ENCODE measurements at places on chromosomes 13 and 19.

- H3K27ac ChIP-seq, result no peak overlapping the region
- H3K4me1 ChIP-seq, result peaks cover 41% of the 10 kb centered on the region
- peaks cover 42% of the 10 kb centered on the region for H3K27me3 ChIP-seq
- H3K4me3 ChIP-seq, result no peak overlapping the region
- H3K36me3 ChIP-seq, result no peaks in the 10 kb centered on the region
Observed at GRCh38 chr13:71871844-71872243, 4.8 kb upstream of the DACH1 start.

DNA sequence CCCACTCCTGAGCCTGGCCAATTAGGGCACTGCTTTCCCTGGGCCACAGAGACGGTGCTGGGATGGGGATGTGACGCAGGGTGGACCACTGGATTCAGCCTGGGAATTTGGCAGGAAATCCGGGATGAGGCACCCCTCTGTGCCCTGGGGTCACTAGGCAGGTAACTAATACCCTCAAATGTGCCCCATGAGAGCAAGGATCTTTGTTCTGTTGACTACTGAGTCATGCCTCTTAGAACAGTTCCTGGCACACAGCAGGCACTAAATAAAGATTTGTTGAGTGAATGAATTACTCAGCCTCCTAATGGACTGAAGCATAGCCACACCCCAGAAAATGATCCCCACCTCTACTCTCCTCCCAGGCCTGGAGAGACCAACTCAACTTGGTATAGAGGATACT, 15.9 kb downstream of the OPA3 start:
- H3K4me3 ChIP-seq, result no peak overlapping the region
- DNase-seq, result no peak
- peaks cover 9% of the 10 kb centered on the region for H3K4me1 ChIP-seq

DNA sequence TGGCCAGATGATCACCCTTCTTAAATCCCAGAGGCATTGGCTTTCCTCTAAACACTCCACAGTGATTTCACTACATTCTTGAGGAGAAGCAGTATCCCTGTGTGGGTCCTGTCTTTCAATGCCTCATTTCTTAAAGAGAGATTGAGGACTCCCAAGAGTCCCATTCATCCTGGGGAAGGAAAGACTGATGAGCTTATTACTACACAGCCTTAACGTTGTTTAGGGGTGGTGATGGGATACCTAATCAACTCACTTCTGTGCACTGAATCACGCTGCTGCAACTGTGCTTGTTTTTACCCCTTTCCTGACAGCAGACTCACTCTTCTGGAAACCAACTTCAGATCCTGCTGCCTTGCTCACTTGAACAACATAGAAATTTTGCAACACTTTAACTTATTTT, 203.1 kb downstream of the RGCC start:
- no peak overlapping the region for H3K27ac ChIP-seq
- no peak overlapping the region for H3K4me3 ChIP-seq
- no peaks in the 10 kb centered on the region for H3K27me3 ChIP-seq
- no peaks in the 10 kb centered on the region for H3K4me1 ChIP-seq
- no peak for DNase-seq
- H3K36me3 ChIP-seq, result no peaks in the 10 kb centered on the region

DNA sequence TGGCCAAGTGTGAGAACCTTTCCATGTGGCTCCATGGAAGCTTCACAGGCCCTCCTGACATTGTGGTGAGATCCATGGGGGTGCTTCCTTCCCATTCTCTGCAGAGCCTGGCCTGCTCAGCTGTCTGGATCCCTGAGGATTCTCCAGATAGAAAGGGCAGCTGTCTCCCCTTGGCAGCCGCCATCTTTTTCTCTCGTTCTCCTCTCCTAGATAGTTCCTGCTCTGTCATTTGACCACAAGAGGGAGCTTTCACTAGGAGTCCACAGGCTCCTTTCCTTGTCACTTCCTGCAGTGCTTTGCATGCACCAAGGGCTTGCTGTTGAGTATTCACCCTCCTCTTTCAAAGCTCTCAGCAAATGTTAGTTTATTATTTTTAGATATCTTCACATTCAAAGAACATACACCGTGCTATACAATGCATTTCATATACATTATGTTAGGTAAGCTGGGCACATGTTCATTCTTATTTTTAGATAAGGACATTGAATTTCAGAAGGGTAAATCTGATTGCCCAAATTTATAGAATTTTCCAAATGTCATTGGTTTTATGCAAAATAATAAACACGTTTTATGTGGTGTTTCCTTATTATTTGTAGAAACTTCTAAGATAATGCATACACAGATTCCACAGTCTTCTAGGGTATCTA, 133.2 kb downstream of the FRY start:
- DNase-seq, result peak; percentile 95
- H3K27ac ChIP-seq, result no peak overlapping the region
- no peaks in the 10 kb centered on the region for H3K36me3 ChIP-seq
- no peaks in the 10 kb centered on the region for H3K4me1 ChIP-seq
- no peak overlapping the region for H3K4me3 ChIP-seq

DNA sequence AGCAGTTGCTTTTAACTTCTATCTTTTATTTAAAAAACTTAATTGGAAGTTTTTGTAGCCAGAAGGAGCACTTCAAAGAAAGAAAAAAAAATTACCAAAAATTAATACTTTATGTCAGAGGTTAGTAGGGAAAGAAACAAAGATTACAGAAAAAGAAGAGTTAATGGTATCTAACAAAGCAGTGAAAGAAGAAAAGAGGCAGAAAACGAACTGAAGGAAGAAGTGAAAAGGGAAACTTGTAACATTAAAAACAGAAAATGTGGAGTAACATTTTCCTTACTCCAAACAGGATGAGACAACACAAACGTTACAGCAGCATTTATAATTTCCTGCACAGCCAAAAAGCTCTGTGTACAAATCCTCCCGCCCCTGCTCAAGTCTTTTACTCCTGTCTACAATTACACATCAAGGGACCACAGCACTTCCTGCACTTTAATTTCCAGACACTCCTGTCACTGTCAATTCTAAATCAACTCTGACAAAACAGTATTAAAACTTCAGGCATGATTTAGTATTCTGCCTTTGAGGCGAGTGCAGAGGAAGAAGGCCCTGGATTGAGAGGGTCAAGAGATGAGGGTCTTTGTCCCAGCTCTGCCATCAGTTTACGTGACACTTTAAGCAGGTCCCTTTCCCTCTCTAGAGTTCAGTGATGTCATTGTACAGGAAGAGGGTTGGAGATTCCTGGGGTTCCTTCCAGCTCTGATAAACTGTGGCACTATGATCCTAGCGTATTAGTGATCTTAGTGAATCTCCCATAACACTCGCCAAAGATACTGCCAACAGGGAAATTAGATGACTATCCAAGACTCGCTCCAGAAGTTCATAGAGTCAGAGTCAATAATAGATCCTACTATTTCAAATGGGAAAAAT, 53.2 kb upstream of the LSM14A start:
- no peak for DNase-seq
- no peak overlapping the region for H3K27ac ChIP-seq
- no peaks in the 10 kb centered on the region for H3K4me1 ChIP-seq
- H3K4me3 ChIP-seq, result no peak overlapping the region
- no peaks in the 10 kb centered on the region for H3K27me3 ChIP-seq
- H3K36me3 ChIP-seq, result no peaks in the 10 kb centered on the region

DNA sequence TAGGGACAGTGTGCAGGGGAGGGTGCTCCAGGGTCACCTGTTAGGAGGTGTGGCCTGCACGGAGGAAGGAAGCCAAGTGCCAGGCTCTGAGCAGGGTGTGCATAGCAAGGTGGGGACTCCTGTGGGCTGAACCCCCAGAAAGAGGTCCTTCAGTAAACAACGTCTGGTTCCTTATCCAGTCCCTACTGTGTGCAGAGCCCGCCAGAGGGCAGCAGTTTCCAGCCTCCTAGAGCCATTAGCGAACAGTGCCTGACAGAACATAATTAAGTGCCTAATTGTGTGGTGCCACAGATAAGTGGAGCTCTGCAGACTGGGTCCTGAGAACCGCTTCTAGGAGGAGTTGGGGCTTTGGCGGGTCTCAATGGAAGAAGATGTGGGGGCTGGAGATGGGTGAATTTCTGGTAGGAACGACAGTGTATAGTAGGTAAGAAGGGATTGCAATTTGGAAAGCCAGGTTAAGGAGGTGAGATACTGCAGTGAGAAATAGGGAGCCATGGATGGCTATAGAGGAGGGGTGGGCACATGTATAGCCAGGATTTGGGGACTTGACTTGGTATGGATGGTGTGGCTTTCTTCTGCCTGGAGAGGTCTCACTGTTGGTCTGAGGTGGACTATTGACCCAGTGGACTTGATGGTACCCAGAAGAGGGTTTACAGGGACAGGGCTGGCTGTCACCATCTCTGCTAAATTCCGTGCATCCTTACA, 323.1 kb downstream of the ZNF536 start:
- peak; percentile 78 for DNase-seq
- peaks cover 42% of the 10 kb centered on the region for H3K4me1 ChIP-seq
- H3K4me3 ChIP-seq, result no peak overlapping the region
- no peaks in the 10 kb centered on the region for H3K27me3 ChIP-seq
- 0 out of 2 replicates have a peak, but pooled peaks cover 2% of the 10 kb centered on the region for H3K36me3 ChIP-seq
- H3K27ac ChIP-seq, result no peak overlapping the region

GRCh38 chr13:51887468-51887867, 25.7 kb downstream of the CCDC70 start:
- H3K4me1 ChIP-seq, result 0 out of 2 replicates have a peak, but pooled peaks cover 5% of the 10 kb centered on the region
- H3K27me3 ChIP-seq, result no peaks in the 10 kb centered on the region
- H3K36me3 ChIP-seq, result no peaks in the 10 kb centered on the region
- H3K4me3 ChIP-seq, result no peak overlapping the region
- DNase-seq, result no peak

GRCh38 chr19:8332976-8333766, 9.9 kb downstream of the KANK3 start:
- peak; percentile 68 for DNase-seq
- no peak overlapping the region for H3K27ac ChIP-seq
- H3K27me3 ChIP-seq, result peaks cover 47% of the 10 kb centered on the region
- peak overlapping the region; percentile 68 for H3K4me3 ChIP-seq
- no peaks in the 10 kb centered on the region for H3K36me3 ChIP-seq

GRCh38 chr19:42129399-42130253, 2.6 kb downstream of the POU2F2 start:
- no peak overlapping the region for H3K4me3 ChIP-seq
- peaks cover 19% of the 10 kb centered on the region for H3K27me3 ChIP-seq
- peaks cover 10% of the 10 kb centered on the region for H3K4me1 ChIP-seq
- no peak overlapping the region for H3K27ac ChIP-seq
- no peak for DNase-seq

DNA sequence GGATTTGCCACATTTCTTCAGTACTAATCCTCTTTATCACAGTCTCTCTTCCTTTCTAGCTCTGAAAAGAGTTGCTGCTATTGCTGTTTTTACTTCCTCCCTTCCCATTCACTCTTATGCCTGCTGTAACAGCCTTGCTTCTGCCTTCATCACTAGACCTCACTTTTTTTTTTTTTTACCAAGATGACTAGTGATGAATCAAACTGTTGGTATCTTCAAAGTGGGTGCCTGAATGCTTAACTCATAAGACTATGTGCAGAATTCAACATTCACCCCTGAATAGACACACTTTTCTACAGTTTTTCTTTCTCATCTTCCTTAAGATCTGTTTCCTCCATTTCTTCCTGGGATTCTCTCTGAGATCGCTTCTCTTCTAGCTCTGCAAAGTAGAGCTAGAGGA, 217.2 kb upstream of the HTR2A start:
- H3K4me1 ChIP-seq, result peaks cover 18% of the 10 kb centered on the region
- no peak overlapping the region for H3K4me3 ChIP-seq
- H3K36me3 ChIP-seq, result no peaks in the 10 kb centered on the region
- H3K27ac ChIP-seq, result no peak overlapping the region

DNA sequence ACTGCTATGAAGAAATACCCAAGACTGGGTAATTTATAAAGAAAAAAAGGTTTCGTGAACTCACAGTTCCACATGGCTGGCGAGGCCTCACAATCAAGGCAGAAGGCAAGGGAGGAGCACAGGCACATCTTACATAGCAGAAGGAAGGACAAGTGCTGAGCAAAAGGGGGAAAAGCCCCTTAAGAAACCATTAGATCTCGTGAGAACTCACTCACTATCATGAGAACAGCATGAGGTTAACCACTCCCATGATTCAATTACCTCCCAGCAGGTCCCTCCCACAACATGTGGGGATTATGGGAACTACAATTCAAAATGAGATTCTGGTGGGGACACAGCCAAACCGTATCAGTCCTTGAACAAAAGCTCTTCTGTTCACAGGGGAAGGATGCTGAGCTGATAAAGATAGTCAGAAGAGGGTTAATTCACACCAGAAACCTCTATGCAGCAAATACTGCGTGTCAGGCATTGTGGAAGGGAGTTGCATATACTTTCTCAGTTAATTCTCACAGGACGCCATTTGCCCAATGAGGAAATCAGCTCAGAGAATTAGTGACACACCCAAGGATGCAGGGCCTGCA, 246.2 kb downstream of the FOXO1 start:
- DNase-seq, result peak; percentile 5
- H3K27me3 ChIP-seq, result no peaks in the 10 kb centered on the region
- H3K4me3 ChIP-seq, result no peak overlapping the region
- no peaks in the 10 kb centered on the region for H3K36me3 ChIP-seq
- H3K27ac ChIP-seq, result no peak overlapping the region

DNA sequence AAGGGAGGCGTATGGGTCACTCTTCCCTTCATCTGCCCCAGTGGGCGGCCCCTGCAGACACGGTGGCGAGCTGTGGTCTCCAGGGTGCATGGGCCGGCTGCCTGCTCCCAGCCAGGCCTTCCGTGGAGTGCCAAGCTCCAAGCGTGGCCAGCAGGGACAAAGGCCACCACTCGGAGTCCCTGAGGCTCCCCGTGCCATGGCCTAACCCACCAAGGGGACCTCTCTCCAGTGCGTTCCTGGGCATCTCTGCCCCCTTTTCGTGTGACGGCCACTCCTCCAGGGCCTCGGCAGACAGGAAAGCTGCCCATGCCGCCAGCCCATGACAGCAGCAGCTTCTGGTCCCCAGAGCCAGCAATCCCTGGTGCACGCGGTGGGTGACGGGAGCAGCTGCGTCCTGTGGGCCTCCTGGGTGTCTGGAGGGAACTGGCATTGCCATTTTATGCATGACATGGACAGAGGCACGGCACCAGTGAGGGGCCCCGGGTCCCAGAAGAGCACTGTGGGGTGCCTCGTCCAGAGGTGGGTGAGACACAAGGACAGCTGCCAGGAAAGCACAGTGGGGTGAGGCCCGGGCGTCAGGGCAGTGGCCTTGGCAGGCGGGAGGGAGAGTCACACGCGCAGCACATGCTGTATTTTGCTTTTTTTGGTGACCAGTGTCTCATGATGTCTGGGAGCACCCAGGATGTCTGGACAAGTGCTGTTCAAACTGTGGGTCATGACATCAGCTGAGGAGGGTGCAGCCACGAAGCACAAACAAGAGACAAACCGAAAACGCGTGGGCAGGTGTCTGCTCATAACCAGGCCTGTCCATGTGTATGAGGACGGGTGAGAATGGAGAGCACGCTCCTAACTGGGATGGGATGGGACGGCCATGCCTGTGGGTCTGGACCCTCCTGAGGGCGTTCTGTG, 32.3 kb downstream of the CEBPG start:
- H3K4me3 ChIP-seq, result no peak overlapping the region
- no peak overlapping the region for H3K27ac ChIP-seq
- DNase-seq, result no peak

- H3K4me1 ChIP-seq, result peaks cover 10% of the 10 kb centered on the region
- H3K27ac ChIP-seq, result no peak overlapping the region
- H3K36me3 ChIP-seq, result no peaks in the 10 kb centered on the region
- no peak overlapping the region for H3K4me3 ChIP-seq
- peak; percentile 83 for DNase-seq
Observed at GRCh38 chr13:107650081-107650701, 565.1 kb downstream of the LIG4 start.
